Left cardiac atrium (tissue), 4 donors: ENCODE measurements at places on chromosomes 6 and 20. TPM values are rescaled to one million over a fixed set of nuclear protein-coding genes. Genes with fewer than 3 reads are reported as not detected.

TRIM15 gene
- total RNA-seq: not detected

ERVFRD-1 gene
- 0.09 TPM for total RNA-seq

AVP gene
- not detected for total RNA-seq

MAP1LC3A gene
- total RNA-seq: 85.7 TPM

TDRD6 gene
- 0.21 TPM for total RNA-seq

SAMD5 gene
- 1.6 TPM for total RNA-seq
